Bronchial smooth muscle cell (primary cell): ENCODE measurements at places on chromosomes 1 and 21. TPM values are rescaled to one million over a fixed set of nuclear protein-coding genes. Genes with fewer than 3 reads are reported as not detected.

The ECE1 gene
- total RNA-seq, result 26.2 and 40.7 TPM in 2 replicates

The EVA1C gene
- total RNA-seq, result 2.9 and 6.8 TPM in 2 replicates

The LENEP gene
- total RNA-seq, result 0.60 TPM in 1 of 2 replicates, not detected in the other

The DIRAS3 gene
- 1.3 and 5.2 TPM in 2 replicates for total RNA-seq

The RUNX3 gene
- not detected in 2 replicates for total RNA-seq
